ENCODE measurements at places on chromosomes 13 and 19.

DNA sequence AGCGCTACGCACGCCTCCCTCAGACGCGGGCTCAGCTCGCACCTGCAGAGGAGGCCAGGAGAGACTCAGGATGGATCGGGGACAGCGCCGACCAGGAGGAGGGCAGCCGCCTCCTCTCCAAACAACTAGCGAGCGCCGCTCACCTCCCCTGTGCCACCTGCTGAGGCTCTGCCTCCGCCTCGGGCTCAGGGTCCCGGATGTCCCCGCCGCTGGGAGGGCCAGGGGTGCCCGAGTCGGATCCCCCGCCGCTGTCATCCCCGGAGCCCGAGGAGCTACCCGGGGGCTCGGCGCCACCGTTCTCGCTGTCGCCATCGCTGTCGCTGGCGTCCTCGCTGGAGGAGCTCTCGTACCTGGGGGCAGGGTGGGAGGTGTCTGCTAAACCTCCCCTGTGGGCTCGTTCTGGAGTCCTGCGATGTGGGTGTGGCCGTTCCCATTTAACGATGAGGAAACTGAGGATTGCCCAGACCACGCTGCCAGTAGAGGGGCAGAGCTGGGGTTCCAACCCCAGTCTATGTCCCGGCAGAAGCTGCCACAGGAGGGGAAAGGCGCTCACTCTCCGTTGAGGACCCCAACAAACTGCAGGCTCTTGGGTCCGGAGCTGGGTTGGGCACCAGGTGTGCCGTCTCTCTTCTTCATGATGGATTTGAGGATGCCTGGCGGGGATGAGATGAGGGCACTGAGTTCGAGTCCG is 9.2 kb downstream of the KANK3 start:
- DNase-seq = no peak

DNA sequence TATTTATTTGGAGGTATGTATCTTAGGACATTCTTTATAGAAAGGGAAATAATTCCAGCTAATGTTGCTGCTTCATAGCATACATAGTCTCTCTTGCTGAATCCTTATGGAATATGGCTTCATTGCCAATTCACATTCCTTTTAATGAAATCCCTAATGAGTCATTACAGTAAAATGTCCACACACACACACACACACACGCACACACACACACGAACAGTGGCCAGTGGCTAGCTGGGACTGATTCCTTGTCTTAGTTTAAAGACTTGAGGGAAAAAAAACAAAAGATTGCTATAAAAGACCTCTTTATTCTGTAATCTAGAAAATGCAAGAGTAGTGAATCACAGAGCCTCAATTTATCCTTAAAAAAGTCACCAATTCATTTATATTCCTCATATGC is 301.6 kb downstream of the SLITRK6 start:
- DNase-seq = peak; percentile 97

DNA sequence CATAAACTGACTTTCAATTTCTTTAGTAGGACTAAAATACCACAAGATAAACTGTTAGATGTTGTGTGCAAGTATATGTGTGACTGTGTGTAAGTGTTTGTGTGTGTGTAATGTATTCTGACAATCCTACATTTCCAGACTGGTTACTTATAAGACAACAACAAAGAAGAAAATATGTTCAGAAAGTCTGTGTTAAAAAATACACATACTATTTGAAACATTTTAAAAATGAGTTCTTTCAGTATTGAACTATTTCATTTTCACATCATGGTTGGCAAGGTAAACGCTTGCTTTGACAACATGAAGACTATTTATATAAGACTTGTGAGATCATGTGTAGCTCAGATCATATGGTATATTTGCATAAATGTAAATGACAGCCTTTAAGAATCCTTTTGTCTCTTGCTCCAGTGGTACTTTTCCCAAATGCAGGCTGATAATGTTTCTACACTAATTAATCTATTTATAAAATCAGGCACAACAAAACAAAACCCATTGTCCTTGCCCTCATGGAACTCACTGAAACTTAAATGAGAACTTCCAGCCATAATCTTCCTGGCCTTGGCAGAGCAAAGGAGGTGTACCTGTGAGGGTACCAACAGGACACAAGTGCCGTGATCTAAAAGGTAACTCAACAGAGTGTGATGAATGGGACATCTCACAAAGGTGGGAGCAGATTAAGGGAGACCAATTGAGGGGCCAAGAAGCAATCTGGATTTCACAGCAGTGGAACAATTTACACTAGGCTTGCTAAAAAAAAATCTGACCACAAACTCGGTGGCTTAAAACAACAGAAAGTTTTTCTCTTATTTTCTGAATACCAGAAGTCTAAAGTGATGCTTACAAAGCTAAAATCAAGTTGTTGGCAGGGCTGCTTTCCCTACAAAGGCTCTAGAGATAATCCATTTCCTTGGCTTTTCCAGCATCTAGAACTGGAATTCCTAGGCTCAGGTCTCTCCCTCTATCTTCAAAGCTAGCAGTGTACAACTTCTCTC is 349.0 kb downstream of the TBC1D4 start:
- DNase-seq = no peak

- DNase-seq = no peak
Measured at GRCh38 chr13:113796211-113796963, 37.4 kb downstream of the TMEM255B start.

- no peak for DNase-seq
Measured at GRCh38 chr19:16445238-16446107, 26.3 kb downstream of the EPS15L1 start.

- no peak for DNase-seq
Measured at GRCh38 chr19:13011653-13012389, 16.5 kb downstream of the NFIX start.

- DNase-seq = no peak
Measured at GRCh38 chr19:45477186-45477585, 9.4 kb downstream of the FOSB start.

DNA sequence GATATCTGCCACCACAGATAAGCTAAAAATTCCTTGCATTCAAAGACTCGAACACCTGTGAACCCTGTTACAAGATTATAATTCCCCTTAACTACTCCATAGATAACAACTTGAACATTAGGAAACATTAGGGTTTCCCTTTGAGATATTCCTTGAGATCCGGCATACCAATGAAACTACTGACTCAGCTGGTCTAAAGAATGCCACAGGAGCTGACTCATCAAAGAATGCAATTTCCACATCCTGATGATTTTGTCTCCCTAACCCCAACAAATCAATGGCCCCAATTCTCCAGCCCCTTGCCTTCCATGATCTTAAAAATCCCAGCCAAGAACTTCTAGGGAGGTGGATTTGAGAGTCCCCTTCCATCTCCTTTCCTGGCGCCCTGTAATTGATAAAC is 35.6 kb upstream of the ZNF599 start:
- DNase-seq = peak; percentile 37

- DNase-seq = no peak
Measured at GRCh38 chr19:13817018-13817614, 21.9 kb downstream of the ZSWIM4 start.

GRCh38 chr13:66805657-66806056 is 424.5 kb downstream of the PCDH9 start:
- DNase-seq = no peak

- DNase-seq = peak; percentile 5
Measured at GRCh38 chr19:31054430-31054829, 294.8 kb downstream of the TSHZ3 start.

- no peak for DNase-seq
Measured at GRCh38 chr13:98451676-98452470, 125.0 kb downstream of the STK24 start.

- DNase-seq = no peak
Measured at GRCh38 chr13:106152047-106152446, 383.4 kb downstream of the EFNB2 start.

- no peak for DNase-seq
Measured at GRCh38 chr13:46593398-46593797, 40.4 kb downstream of the LRCH1 start.

GRCh38 chr13:62512194-62513141 is 1096.8 kb upstream of the PCDH20 start:
- DNase-seq = no peak

Data from AG04449 (cell line).